Stimulated activated CD4-positive, alpha-beta T cell treated with anti-CD3 and anti-CD28 coated beads, Interleukin-1b, Interleukin-23, amount 100 ng/mL, for 24 hours (primary cell): ENCODE measurements at places on chromosomes 16 and 17.

GRCh38 chr17:58991718-58992331 lies 114.9 kb downstream of the TRIM37 start:
- no peak for DNase-seq

GRCh38 chr16:50437769-50438437 lies 69.1 kb upstream of the BRD7 start:
- DNase-seq: no peak

GRCh38 chr16:7513429-7513828 lies 180.8 kb downstream of the RBFOX1 start:
- no peak for DNase-seq

- DNase-seq: no peak
Measured at GRCh38 chr16:88407807-88408206, 25.0 kb downstream of the ZNF469 start.

- no peak for DNase-seq
Measured at GRCh38 chr17:8292639-8293395, 2.4 kb downstream of the SLC25A35 start.
